ENCODE measurements at places on chromosomes 12 and 14.
A peak's percentile ranks its signal among the peaks of the same experiment; 100 is the strongest.

GRCh38 chr14:101027966-101028365 lies 124.4 kb upstream of the RTL1 start:
- peaks cover 2% of the 10 kb centered on the region for H3K36me3 ChIP-seq
- no peak for DNase-seq
- H3K4me1 ChIP-seq = no peaks in the 10 kb centered on the region
- no peak overlapping the region for H3K4me3 ChIP-seq
- H3K27me3 ChIP-seq = no peaks in the 10 kb centered on the region

GRCh38 chr12:91913124-91913523 lies 232.5 kb downstream of the BTG1 start:
- no peak overlapping the region for H3K4me3 ChIP-seq
- H3K27ac ChIP-seq = no peak overlapping the region
- no peaks in the 10 kb centered on the region for H3K36me3 ChIP-seq
- DNase-seq = no peak
- no peaks in the 10 kb centered on the region for H3K27me3 ChIP-seq
- H3K4me1 ChIP-seq = peaks cover 3% of the 10 kb centered on the region

DNA sequence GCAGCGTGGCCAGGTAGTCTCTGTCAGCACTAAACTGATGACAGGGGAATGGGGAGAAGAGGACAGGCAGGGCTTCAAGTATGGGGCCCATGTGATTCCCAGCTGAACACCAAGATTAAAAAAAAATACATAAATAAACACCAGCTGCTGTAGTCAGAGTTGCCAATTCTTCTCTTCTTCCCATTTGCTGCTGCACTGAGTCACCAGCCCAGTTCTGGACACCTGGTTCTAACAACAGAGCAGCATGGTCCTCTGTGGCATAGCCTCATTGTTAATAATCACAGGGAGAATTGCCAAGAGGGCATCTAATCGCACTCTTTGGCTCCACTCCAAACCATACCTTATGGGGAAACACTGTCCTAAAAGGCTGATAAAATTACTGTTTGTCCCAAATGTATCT lies 15.1 kb downstream of the PPM1H start:
- H3K27ac ChIP-seq = no peak overlapping the region
- H3K4me1 ChIP-seq = peaks cover 11% of the 10 kb centered on the region
- no peaks in the 10 kb centered on the region for H3K36me3 ChIP-seq
- no peak overlapping the region for H3K4me3 ChIP-seq

GRCh38 chr12:24864796-24865125 lies 84.1 kb downstream of the BCAT1 start:
- H3K27me3 ChIP-seq = no peaks in the 10 kb centered on the region
- H3K36me3 ChIP-seq = peaks cover 83% of the 10 kb centered on the region
- H3K27ac ChIP-seq = no peak overlapping the region
- no peak overlapping the region for H3K4me3 ChIP-seq

DNA sequence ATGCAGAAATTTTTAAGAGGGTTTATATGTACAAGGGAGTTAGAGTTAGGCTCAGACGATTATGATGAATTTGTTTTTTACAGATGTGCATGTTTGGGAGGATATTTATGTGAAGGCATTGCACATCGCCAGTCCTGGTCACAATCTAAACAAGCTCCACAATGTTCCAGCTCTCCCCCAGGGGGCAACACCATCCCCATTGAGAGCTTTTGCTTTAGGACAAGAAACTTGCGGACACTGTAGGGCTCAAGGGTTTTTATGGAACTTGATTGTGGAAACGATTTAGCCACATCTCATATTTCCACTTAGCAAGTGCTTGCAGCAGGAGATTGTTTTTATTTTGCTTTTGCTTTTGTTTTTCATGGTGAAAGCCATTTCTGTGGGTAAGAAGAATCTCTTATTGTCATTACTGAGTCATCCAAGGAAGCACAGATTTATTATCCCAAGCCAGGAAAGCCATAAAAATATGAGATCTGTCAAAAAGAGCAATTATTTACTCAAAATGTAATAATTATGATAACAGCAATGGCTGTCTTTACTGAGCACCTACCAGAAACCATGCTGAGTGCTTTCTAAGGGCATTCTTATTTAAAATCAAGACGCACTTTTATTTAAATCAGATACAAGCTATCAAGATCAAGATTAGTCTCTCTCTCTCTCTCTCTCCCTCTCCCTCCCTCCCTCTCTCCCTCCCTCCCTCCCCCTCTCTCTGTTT lies 276.7 kb upstream of the SRRM4 start:
- H3K4me1 ChIP-seq = no peaks in the 10 kb centered on the region
- peaks cover 2% of the 10 kb centered on the region for H3K36me3 ChIP-seq
- DNase-seq = peak; percentile 47
- H3K4me3 ChIP-seq = no peak overlapping the region

- no peak overlapping the region for H3K27ac ChIP-seq
- H3K27me3 ChIP-seq = no peaks in the 10 kb centered on the region
- H3K4me3 ChIP-seq = no peak overlapping the region
- peaks cover 5% of the 10 kb centered on the region for H3K36me3 ChIP-seq
- H3K4me1 ChIP-seq = peaks cover 4% of the 10 kb centered on the region
Observed at GRCh38 chr12:25797949-25798348, 160.5 kb upstream of the RASSF8 start.

- H3K27ac ChIP-seq = no peak overlapping the region
- DNase-seq = no peak
- no peaks in the 10 kb centered on the region for H3K4me1 ChIP-seq
- peaks cover 2% of the 10 kb centered on the region for H3K36me3 ChIP-seq
Observed at GRCh38 chr14:63297372-63298063, 21.2 kb downstream of the GPHB5 start.

DNA sequence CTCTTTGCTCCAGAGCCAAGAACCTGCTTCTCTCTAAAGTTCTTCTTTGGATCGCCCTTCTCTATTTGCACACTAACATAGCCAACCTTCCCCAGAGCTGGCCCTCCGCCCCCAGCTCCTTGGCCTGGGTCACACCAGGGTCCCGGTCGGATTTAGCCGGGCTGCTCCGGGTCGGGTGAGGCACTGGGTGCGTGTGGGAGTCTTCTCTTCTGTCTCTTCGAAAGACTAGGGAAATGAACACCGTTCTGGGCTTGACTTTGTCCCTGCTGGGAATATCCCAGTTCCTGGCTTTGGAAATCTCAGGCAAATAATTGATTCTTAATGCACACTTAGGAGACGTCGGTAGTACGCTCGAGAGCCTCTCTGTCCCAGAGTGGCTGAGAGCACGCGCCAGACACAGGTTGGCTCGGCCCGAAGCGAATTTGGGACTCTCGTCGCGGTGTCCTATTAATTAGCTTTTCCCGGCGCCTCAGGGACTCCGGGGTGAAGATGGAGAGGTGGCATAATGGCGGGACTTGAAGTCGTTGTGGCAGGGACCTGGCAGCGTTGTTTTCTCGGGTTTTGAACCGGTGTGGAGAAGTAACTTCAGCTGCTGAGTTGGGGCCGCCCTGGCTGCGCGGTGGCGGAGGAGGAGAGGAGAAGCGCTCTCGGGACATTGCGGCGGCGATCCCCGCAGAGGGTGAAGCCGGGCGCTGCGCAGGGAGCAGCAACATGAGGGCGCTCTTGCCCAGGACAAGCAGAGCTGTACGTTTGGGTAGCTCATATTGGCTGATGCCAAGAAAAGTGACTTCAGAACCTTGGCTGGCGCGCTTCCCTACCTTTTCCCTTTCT lies 7.5 kb downstream of the FOXG1 start:
- H3K27ac ChIP-seq = no peak overlapping the region
- peaks cover 7% of the 10 kb centered on the region for H3K4me1 ChIP-seq
- H3K27me3 ChIP-seq = peaks cover 70% of the 10 kb centered on the region
- H3K4me3 ChIP-seq = peak overlapping the region; percentile 79
- DNase-seq = peak; percentile 90
- no peaks in the 10 kb centered on the region for H3K36me3 ChIP-seq

DNA sequence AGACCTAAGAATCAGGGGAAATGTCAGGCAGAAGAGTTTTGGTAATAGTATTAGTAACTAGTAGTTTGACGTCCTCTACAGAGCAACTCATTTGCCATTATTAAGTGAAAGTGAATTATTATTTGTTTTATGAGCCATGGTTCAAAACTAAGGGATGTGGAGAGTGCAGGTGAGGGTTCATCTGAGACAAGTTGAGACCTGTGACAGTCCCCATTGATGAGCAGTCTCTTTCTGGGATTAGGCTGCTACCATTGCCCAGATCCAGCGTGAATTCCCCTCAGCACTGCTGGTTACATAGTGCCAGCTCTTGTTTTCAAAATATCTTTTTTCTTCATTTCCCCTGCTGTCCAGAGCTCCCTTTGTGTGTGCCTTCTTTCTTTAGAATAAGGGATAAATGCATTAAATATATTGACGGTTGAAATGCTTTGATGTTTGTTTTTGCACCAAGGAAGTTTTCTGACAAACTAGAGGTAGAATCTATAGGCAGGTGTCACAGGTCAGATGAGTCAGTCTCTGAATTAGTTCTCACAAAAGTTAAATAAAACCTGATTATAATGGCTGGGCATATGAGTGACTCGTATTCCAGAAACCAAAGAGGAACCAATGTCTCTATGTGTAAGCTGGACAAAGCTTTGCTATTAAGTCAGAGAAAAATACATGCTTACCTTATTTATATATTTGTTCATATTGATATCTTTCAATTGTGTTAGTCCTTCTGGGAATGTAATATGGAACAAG lies 381.4 kb downstream of the TMEM117 start:
- H3K27ac ChIP-seq = no peak overlapping the region
- no peak overlapping the region for H3K4me3 ChIP-seq
- H3K27me3 ChIP-seq = no peaks in the 10 kb centered on the region
- no peaks in the 10 kb centered on the region for H3K36me3 ChIP-seq
- no peak for DNase-seq
- no peaks in the 10 kb centered on the region for H3K4me1 ChIP-seq

GRCh38 chr12:120361506-120362208 lies 7.3 kb downstream of the MSI1 start:
- peak; percentile 97 for DNase-seq
- peaks cover 82% of the 10 kb centered on the region for H3K36me3 ChIP-seq
- H3K27me3 ChIP-seq = no peaks in the 10 kb centered on the region
- peaks cover 10% of the 10 kb centered on the region for H3K4me1 ChIP-seq
- peak overlapping the region; percentile 80 for H3K4me3 ChIP-seq
- H3K27ac ChIP-seq = no peak overlapping the region

- no peaks in the 10 kb centered on the region for H3K4me1 ChIP-seq
- peaks cover 6% of the 10 kb centered on the region for H3K27me3 ChIP-seq
- H3K27ac ChIP-seq = no peak overlapping the region
- DNase-seq = no peak
- H3K36me3 ChIP-seq = no peaks in the 10 kb centered on the region
Observed at GRCh38 chr14:55131370-55132137, 2.5 kb downstream of the LGALS3 start.

DNA sequence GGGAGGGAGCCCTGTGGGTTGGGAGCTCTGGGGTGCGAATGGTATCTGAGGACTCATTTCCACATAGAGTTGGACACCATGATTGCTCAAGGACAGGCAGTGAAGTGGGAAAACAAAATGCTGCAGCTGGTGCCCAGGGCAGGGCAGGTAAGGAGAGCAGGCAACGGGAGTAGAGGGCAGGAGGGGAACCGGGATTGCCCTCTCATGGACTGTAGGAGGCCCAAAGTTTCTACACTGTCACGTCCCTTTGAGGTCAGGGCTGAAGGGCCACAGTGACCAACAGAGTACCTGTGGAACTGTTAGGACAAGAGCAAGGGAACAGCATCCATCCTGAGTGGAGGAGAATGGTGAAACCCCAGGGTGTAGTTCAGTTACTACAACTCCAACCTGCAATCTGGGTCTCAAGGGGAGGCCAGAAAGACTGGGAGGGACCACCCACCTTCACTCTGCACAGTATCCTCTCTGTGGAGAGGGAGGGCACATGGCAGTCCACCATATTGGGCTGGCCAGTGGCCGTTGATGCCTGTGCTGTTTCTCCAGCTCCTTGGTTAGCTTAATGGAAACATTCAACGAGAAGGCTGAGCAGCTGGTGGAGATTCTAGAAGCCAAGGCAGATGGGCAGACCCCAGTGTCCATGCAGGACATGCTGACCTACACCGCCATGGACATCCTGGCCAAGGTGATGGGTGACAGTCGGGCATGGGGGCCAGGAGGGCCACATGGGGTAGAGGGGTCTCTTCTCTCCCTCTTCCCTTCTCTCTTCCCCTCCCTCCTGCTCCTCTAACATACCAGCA lies 22.2 kb downstream of the CYP46A1 start:
- no peak overlapping the region for H3K27ac ChIP-seq
- H3K27me3 ChIP-seq = no peaks in the 10 kb centered on the region
- peaks cover 24% of the 10 kb centered on the region for H3K36me3 ChIP-seq

GRCh38 chr12:112153893-112154219 lies 28.5 kb downstream of the TRAFD1 start:
- no peaks in the 10 kb centered on the region for H3K27me3 ChIP-seq
- DNase-seq = no peak
- H3K27ac ChIP-seq = no peak overlapping the region
- no peak overlapping the region for H3K4me3 ChIP-seq

- peak; percentile 85 for DNase-seq
- no peak overlapping the region for H3K27ac ChIP-seq
- H3K4me3 ChIP-seq = no peak overlapping the region
- H3K36me3 ChIP-seq = peaks cover 36% of the 10 kb centered on the region
- H3K27me3 ChIP-seq = no peaks in the 10 kb centered on the region
Observed at GRCh38 chr12:46585854-46586621, 213.5 kb upstream of the SLC38A2 start.

DNA sequence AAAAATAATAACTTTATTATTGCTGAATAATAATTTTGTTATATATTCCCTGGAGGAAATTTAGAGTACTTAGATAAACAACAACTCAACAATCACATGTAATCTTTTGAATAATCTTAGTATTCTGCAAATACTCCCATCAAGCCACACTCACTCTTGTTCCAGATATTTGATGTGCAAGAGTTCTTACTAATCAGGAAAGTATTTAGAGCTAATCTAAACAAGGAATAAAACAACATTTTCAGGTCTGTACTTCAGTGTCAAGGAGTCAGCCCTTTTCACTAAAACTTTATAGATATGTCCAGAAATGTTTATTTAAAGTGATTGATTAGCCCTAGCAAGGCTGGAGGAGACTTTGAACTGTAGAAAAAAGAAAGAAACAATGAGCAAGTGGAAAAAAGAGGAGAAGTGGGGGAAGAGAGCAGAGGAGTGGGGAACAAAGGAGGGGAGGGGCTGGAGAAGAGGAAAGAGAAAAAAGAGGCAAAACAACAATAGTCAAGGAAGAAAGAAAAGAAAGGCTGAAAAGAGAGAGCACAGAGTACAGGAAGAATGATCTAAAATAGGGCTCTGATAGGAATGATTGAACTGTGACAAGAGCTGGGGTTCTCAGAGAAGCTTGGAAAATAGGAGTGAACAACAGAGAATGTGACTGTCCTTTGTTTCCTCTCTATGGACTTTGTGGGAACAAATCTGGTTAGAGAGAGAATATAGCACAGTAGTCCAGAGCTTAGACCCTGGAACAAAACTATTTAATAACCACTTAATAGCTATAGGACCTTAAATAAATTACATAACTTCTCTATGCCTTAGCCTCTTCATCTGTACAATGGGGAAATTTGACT lies 238.7 kb downstream of the AKAP6 start:
- no peaks in the 10 kb centered on the region for H3K4me1 ChIP-seq
- no peaks in the 10 kb centered on the region for H3K27me3 ChIP-seq
- no peak for DNase-seq
- H3K27ac ChIP-seq = no peak overlapping the region
- H3K36me3 ChIP-seq = no peaks in the 10 kb centered on the region
